ENCODE measurements at places on chromosomes 6 and 20.

GRCh38 chr6:35493307-35493983 is 3.4 kb downstream of the TEAD3 start:
- no peak for DNase-seq

- DNase-seq: peak; percentile 17
Observed at GRCh38 chr6:46734867-46735719, at the start of gene PLA2G7. Gene PLA2G7, minus strand, starts transcription at chr6:46735375. Its CDS starts 12,484 bp downstream, at chr6:46722891.

DNA sequence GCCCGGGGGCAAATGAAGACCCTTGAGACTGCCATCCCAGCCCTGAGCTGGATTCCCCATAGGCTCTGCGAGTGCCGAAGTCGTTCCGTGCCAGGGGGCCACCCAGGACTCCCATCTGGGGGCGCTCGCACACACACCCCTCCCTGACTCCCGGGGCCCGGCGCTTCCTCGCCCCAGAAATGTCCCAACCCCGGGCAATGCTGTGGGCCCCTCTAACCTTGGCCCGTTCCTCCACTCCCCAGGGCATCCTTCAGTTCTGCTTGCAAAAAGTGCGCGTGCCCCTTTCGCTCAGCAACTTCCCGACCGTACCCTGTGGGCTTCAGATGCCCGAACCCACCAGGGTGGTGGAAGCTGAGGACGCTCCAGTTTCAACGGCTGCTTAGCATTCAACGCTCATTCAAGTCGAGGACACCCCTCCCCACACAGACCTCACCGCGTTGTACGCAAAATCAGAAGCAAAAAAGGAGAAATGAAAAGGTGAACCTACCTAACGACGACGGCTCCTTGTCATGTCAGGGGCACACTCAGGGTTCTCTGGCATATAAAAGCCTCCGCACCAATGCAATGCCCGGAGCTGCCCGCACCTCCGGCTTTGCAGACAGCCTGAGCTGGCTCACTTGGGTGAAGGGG is 25.3 kb downstream of the RIPOR2 start:
- DNase-seq: no peak

GRCh38 chr6:19827247-19827646 is 9.9 kb upstream of the ID4 start:
- DNase-seq: no peak

GRCh38 chr20:37356961-37357371 is 11.0 kb downstream of the SRC start:
- no peak for DNase-seq

DNA sequence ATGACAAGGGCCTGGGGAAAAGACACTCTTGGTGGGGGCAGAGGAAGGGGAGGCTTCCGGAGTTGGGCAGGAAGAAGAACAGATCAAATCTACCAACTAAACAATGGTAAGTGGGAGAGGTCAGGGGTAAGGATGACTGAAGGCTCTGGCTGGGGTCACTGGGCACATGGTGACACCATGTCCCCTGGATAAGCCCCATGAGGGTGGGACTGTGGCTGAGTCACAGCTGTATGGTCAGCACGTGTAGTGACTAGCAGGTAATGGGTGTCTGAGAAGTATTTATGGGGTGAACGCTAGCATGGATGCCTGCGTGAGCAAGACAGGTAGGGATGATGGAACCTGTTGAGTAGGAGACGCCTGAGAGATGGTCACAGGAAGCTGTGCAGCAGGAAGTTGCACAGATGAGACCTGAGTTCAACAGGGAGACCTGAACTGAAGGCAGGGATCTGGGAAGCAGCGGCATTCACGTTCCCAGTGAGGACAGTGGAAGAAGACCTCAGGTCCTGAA is 64.5 kb upstream of the SNX9 start:
- no peak for DNase-seq

DNA sequence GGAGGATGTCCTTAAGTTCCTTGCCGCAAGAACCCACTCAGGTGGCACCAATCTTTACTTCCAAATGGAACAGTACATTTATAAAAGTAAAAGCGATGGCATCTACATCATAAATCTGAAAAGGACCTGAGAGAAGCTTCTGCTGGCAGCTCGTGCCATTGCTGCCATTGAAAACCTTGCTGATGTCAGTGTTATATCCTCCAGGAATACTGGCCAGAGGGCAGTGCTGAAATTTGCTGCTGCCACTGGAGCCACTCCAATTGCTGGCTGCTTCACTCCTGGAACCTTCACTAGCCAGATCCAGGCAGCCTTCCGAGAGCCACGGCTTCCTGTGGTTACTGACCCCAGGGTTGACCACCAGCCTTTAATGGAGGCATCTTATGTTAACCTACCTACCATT is 191.7 kb downstream of the TRIM27 start:
- DNase-seq: no peak

- no peak for DNase-seq
Observed at GRCh38 chr6:116986819-116987218, 109.8 kb downstream of the RFX6 start.

DNA sequence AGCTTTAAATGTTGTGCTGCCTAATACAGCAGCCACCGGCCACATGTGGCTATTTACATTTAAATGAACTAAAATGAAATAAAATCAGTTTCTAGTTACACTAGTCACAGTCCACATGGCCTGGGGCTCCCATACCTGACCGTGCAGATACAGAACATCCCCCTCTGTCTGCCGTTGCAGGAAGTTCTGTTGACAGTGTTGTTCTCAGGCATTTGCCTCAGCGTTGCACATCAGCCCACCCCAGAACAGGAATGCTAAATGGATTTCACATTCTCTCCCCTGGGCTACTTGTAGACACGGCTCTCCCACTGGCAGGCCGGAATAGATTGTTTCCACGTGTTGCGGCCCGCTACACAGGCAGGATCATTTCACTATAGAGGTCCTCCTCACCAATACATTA is 26.3 kb downstream of the JAG1 start:
- DNase-seq: no peak

- no peak for DNase-seq
Observed at GRCh38 chr6:16471910-16472297, 233.5 kb downstream of the GMPR start.

DNA sequence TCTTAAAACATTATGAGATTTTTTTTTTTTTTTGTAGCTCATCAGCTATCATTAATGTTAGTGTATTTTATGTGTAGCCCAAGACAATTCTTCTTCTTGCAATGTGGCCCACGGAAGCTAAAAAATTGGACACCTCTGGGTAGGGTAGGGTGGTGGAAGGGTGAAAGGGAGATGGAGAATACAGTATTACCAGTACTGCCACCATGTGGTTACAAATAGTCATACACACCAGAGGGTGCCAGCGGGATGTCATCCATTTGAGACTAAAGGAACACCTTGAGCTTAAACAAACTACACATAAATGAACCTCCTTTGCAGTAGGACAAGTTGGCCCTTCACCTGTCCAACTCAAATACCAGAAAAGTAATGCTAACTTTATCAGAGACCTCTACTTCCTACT is 601.9 kb downstream of the HTR1B start:
- no peak for DNase-seq

- no peak for DNase-seq
Observed at GRCh38 chr6:166618866-166619761, 7.9 kb downstream of the RPS6KA2 start.

GRCh38 chr20:46127396-46128010 is 9.4 kb downstream of the CD40 start:
- no peak for DNase-seq

DNA sequence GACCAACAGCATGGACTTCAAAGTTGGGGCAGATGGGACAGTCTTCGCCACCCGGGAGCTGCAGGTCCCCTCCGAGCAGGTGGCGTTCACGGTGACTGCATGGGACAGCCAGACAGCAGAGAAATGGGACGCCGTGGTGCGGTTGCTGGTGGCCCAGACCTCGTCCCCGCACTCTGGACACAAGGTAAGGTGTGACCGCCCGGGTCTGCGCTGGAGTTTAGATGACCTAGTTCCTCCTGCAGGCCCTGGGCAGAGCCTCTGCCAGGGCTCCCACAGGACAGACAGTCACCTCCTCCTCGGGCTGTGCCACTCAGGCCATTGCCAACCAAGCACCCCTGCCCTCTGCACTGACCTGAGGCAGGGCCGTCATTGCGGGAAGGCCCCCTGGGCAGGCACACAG is 322.1 kb downstream of the TAF4 start:
- DNase-seq: no peak

DNA sequence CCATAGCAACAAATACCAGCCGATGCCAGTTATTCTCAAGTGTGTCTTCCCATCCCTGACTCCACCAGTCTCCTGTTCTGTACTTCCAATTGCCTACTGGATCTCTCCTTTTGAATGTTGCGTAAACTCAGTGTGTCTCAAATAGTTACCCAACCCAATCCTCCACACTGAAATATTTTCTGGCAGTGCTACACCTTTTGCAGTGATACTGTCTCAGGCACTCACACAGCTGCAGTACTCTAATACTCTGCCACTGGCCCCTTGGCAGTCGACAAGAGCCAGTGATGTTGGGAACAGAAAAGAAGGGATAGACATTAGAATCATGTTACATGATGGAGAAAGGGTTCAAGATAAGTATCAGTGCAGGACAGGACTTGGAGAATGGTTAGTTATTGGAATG is 31.8 kb upstream of the FOXO3 start:
- DNase-seq: no peak

- DNase-seq: no peak
Observed at GRCh38 chr6:163820171-163820570, 405.7 kb downstream of the QKI start.

DNA sequence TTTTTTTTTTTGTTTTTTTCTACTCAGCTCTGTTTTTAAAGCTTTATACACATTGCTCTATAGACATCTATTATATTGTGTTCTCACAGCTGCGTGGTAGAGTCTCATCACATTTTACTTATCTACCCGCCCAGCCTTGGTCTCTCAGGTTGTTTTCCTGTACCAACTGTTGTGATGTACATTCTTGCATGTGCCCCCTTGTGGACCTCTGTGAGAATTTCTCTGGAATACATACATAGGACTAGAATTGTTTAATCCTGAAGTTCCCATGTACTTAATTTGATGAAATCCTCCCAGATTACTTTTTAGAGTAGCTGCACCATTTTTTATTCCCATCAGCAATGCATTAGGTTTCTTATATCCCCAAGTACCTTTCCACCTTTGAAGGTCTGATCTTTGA is 40.4 kb upstream of the TINAG start:
- DNase-seq: peak; percentile 56

GRCh38 chr6:144216668-144217218 is 66.4 kb downstream of the STX11 start:
- no peak for DNase-seq

- peak; percentile 71 for DNase-seq
Observed at GRCh38 chr6:81834141-81834681, 81.7 kb upstream of the TENT5A start.

DNA sequence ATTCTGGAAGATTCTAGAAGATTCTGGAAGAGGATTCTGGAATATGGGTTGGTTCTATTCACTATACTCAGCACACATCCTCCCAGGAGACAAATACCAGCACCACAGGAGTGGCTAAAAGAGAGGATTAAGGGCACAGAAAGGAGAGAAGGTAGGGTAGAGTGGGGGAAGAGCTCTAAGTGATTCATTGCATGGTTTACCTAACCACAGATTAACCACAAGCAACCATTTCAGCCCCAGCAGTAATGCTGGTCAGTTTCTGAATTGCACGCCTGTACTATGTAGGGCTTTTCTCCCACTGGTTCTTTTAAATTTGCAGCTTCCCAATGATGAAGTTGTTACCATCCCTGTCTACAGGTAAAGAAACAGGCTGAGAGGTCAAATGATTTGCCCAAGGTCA is 192.7 kb upstream of the PMEPA1 start:
- no peak for DNase-seq

- no peak for DNase-seq
Observed at GRCh38 chr20:31861135-31861384, 9.3 kb downstream of the DUSP15 start.

GRCh38 chr6:36598739-36599318 is 4.7 kb downstream of the SRSF3 start:
- DNase-seq: no peak

DNA sequence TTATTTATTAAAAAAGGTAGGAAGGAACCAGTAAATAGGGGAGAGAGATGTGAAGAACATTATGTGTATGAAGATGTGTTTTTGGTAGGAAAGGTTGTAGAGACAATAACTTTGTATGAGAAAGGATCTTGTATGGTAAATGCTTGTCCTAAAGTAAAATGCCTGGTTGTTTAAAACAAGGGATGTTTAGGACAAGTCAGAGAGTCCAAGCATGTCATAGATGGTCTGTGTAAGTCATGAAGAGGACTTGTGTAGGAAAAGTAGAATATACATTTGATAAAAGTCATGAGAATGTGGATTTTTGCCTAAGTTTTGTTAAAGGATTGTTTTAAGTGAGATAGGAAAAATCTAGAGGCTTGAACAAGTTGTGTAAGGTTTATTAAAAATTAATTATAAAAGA is 325.1 kb downstream of the CDH26 start:
- no peak for DNase-seq

GRCh38 chr6:34236131-34236442 is 586 bp upstream of the HMGA1 start:
- no peak for DNase-seq

GRCh38 chr6:159730332-159730676 is 3.0 kb downstream of the WTAP start:
- no peak for DNase-seq

DNA sequence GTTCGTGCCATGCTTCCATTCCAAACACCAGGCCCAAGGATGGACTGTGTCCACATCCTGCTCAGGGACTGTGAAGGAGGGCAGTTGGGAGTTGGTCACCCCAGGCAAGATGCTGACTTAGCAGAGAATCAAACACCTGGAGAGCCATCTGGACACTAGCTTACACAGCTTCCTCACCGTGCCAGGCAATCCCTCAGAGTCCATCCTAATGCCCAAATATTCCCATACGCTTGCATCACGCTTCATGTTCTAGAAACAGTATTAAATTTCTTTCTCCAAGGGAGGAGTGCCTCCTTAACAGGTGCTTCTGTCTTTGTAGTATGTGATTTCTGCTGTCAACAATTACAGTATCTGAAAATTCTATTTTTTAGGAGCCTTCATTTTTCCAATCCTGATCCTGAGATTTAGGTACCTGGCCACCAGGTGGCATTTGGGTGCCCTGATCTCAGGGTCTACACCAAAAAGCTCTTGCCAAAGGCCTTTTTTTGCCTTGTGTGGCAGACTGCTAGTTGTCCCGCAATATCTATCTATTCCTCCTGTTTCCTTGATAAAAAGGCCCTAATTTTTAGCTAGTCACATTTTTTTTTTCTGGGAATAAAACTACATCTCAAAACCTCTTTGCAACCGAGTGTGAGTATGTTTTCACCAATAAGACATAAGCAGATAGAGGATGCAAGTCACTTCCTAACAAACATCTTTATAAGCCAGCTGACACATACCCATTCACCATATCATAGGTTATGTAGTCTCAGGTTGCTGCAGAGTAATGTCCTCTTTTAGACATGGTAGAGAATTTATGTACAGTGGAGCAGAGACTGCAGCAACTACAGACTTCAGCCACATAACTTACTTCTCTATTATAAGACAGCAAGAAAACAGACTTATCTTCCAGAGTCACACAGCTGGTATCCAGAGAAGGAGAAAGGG is 85.0 kb downstream of the PREP start:
- DNase-seq: no peak

GRCh38 chr20:45037050-45037449 is 63.9 kb downstream of the KCNS1 start:
- DNase-seq: no peak

- DNase-seq: no peak
Observed at GRCh38 chr20:23917024-23917725, 37.6 kb upstream of the CST5 start.

GRCh38 chr6:43669922-43670622 is 17.5 kb downstream of the MRPS18A start:
- DNase-seq: no peak
